CD4-positive, alpha-beta T cell treated with Interleukin-15 for 1 hour (primary cell): ENCODE measurements at places on chromosomes 12 and 14.
A peak's percentile ranks its signal among the peaks of the same experiment; 100 is the strongest.

- no peak for DNase-seq
Measured at GRCh38 chr12:116060764-116061163, 216.7 kb downstream of the MED13L start.

DNA sequence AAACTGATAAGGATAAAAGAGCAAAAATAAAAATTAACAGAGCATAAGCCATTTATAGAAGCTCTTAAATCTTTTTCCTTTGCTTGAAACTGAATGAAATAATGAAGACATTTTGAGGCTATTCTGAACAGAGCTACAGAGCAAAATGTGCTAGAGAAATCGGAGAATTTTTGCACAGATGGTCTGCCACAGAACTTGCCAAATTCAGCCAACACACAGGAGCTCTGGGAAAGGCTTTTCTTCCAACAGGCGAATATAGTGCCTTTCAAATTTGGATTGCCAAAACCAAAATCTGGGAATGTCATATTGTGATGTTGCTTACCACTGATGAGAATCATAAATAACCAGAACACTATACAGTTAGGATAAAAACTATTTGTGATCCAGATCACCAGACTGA, 406.3 kb downstream of the RPL10L start:
- no peak for DNase-seq

DNA sequence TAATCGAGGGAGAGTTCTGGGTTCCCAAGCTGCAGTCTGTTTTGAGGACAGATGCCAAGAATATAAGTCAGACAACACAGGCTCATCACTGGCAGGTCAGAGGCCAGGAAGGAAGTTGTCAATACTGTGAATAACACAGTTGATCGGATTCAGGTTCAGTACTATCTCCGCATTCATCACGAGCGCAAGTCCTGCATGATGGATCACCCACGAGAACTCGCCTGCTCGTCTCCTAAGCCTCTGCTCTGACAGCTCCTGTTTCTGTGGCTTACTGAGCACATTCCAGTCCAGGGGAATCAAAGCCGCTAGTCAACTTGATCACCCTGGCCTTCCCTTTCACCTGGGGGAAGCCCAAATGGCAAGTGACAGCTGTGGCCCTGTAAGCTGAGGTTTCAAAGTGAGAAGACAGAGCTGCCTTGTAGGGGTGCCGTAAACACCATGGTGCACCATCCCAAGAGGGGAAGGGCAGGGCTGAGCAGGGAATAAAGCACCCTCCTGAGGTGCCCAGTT, 60.1 kb upstream of the DICER1 start:
- DNase-seq, result no peak

GRCh38 chr12:75831402-75831801, 200.2 kb downstream of the PHLDA1 start:
- no peak for DNase-seq

- no peak for DNase-seq
Measured at GRCh38 chr12:119676022-119676421, 8.1 kb downstream of the PRKAB1 start.

DNA sequence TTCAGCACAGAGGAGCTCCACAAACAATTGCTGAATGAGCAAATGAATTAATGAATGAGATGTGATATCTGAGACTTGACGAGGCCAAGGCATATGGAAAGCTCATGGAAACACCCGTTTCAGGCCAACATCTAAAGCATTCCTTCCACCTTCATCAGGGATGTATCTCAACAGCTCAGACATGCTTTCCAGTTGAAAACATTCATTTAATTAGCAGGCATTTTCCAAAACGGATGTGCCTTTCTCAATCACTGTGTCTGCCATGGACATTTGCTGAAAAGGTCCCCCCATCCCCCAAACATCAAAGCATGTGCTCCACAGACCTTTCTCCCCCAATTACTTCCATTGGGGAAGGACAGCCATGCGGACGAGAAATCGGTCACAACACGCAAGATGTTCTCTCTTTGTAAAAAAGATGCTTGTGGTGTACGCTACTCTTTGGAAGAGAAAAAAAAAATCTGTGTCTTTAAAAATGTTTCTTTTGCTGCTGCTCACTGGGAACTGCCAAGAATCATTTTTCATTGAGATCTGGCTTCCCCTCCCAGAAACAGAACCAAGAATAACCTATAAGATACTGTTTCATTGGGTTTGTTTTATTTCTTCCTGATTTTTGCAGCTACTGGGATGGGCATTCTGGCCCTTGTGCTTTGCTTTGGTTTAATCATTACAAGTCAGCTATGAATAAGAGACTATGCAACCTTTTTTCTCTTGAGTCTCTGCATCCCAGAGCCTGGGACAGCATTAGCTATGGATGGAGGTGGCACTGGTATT, 528.2 kb downstream of the MED13L start:
- no peak for DNase-seq

- no peak for DNase-seq
Measured at GRCh38 chr12:92597997-92598396, 104.8 kb upstream of the PLEKHG7 start.

- DNase-seq, result no peak
Measured at GRCh38 chr12:56955631-56956256, 1.7 kb downstream of the RDH16 start.

GRCh38 chr14:64878837-64879634, 671 bp downstream of the SPTB start:
- DNase-seq, result no peak

GRCh38 chr12:114995891-114996290, 311.9 kb upstream of the TBX3 start:
- no peak for DNase-seq

DNA sequence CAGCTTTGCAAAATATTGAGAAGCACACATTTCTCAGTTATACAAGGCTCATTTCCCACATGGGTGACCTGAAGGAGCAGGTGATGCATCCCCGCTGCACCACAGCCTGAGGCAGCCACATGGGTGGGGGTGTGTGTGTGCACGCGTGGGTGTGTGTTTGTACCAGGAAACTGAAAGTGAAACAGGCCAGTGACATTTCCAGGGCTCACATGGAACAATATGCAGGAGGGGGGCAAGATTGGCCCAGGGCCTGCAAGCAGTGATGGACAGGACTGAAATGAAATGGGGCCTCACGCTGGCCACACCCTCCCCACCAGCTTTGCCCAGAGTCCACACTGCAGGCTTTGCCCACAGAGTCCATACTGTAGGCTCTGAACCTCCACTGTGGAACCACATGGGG, 154.2 kb upstream of the PARP11 start:
- DNase-seq, result peak; percentile 51

- no peak for DNase-seq
Measured at GRCh38 chr12:95099270-95099790, 25.9 kb upstream of the NR2C1 start.

DNA sequence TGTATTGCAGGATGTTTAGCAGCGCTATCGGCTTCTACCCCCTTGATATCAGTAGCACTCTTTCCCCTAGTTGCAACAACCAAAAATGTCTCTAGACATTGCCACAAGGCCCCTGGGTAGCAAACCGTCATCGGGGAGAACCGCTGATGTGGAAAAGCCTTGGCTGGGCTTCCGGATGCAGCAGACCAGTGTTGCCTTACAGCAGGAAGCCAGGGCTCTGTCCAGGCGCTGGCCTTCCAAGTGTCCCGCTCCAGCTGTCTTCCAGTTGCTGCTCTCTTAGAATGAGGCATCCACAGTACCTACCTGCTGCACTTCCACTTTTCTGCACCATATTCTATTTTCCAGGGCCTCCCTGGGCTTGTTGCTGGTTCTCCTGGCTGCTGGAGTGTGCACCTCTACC, 22.6 kb upstream of the SLC10A1 start:
- DNase-seq, result no peak

DNA sequence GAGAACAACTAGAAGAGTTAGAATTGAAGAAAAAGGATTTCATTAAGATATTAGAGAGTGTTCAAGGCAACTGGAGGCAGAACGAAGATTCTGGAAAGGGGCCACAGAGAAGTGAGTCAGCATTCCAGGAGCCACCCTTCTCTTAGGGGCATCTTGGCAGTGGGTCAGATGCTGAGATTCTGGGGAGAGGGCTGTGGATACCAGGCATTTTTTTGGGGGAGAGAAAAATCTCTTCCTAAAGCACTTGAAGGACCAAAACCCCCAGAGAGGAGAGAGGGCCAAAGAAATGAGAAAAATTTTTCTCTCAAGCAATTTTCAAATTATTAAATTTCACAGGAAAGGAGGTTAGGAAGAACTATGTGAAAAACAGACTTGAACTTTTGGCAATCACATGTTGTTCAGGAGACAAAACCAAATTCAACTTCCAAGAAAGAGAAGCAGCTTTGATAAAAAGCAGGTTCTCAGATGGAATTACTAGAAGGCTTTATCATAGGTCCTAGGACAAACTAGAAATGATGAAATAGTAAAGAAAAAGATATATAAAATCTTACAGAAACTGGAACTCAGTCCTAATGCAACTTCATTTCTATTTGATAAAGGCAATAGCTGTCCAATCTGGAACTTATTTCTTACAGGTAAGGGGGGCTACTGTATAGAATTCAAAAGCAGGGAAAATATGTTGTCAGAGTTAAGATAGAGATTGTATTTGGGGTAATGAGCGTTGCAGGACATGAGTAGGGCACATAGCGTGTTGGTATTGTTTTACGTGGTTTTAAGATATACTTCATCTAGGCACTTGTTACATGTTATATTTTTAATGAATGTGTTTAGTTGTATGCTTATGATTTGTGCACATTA, 1.1 kb upstream of the CLEC2D start:
- DNase-seq, result no peak

DNA sequence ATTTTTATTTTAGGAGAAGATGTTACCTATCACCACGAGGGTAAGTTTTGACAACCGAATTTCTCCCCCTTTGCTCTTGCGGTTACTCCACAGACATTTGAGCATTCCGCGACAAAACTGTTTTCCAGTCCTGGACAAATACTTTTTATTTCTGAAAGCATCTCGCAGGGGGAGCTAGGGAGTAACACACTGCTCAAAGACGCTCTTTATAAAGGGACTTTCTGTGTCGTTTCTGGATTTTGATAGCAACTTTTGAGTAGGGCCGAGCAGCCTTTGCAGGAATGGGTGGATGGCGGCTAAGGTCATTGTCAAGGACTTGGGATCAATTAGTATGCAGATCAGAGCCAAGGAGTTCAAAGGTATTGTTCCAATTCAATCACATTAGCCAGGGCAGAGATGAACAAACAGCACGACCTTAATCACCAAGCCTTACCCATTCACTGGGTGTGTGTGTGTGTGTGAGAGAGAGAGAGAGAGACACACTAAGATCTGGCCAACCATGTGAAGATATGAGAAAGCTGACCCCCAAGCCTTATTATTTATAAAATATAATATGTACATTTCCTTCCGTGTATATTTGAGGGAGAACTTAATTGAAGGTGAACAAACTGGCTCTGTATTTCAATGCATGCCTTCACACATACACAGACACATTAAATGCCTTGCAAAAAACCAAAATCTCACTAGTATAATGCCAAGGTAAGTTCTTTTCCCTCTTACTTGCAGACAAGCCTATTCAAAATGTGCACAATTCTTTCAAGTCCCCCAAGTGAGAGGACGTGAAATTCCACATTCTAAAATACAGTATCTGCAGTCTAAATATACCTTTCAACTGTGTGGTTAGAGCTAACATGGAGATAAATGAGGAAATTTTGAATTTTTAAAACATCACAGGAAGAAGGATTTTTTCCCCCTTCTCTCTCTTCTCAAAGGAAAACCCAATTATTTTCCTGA, 613.8 kb downstream of the VRK1 start:
- no peak for DNase-seq

- DNase-seq, result no peak
Measured at GRCh38 chr12:95168746-95169145, 48.5 kb downstream of the FGD6 start.

DNA sequence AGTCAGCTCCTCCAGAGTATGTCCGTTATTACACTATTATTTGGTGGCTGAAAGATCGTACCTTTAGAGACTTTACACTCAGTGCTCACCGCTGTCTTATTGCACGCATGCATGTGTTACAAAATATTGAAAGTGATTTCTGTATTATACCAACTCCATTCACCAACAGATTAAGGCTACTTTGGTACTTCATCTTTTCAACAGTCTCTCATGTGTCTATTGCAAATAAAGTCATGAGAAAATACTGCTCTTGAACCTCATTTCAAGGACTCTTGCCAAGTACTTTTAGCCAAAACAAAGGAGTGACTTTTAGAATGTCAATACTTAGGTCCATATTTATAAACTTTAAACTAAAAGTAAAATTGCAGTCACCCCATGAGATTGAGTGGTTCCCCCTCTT, 503.6 kb downstream of the TMEM121 start:
- DNase-seq, result no peak
